ENCODE measurements at places on chromosomes 5 and 9.
A peak's percentile ranks its signal among the peaks of the same experiment; 100 is the strongest.

DNA sequence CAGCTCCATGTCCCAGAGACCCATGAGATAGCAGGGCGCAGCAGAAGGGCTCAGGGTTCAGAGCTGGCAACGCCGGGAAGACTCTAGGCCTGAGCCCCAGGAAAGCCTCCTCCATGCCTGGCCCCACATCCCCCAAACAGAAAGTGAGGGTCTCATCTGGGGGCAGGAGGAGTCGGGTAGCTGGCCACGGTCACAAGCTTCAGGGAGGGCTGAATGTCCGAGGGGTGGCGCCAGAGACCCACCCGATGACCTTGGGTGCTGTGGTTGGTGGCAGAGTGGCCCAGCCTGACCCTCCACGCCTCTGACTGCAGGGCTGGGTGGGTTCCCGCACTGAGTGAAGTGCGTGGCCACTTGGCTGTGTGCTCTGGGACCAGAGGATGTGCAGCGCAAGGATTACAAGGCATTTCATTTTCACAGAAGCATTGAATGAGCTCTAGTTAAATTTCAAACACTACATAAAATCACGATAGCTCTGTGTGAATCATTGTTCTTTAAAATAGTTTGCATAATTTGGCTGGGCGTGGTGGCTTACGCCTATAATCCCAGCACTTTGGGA, 3.0 kb downstream of the C8G start:
- DNase-seq, result no peak

DNA sequence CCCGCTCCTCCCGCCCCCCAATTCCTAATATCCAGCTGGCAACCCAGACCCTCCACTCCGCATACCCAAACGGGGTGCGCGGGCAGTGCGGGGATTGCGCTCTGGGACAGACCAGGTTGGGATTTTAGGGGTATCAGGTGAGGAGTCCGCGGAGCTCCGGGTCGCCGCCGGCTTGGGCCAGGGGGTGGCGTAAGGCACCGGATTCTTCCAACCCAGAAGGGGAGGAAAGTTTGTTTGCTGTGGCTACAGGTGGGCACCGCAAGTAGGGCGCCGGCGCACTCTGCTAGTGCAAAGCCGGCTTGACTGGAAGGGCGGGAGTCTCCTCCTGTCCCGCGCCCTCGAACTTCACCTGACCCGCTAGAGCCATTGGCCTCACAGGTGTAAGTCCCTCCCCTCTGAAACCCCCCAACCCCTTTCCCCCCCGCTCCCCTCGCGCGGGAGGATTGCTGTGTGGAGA, 709 bp downstream of the IQGAP2 start:
- DNase-seq, result peak; percentile 85

GRCh38 chr5:110751902-110752762, 13.3 kb downstream of the SLC25A46 start:
- no peak for DNase-seq

DNA sequence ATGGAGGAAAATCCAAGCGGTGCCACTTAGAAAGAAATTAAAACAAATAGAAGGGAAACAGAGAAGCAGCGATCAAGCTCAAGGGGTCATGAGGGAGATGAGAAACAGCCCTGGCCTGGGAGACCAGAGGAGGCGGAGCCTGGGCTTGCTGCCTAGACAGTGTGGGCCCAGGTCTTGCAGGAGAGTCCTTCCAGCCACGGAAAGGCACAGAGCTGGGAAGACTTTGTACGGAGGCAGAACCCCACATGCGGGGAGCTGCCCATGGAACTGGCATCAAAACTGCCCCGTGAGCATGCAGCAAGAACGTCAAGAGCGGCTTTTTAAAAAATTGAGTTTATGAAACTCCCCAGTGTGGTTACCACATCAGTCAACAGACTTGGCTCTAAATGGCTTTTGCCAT, 119.4 kb downstream of the IRX1 start:
- no peak for DNase-seq

GRCh38 chr5:180832638-180833068, 28.4 kb downstream of the ZFP62 start:
- DNase-seq, result no peak

GRCh38 chr5:4740156-4740555, 400.0 kb upstream of the ADAMTS16 start:
- no peak for DNase-seq

GRCh38 chr9:113278840-113279239, 3.4 kb downstream of the PRPF4 start:
- DNase-seq, result no peak

- DNase-seq, result no peak
Observed at GRCh38 chr9:14396171-14396570, 82.2 kb upstream of the NFIB start.

GRCh38 chr9:133269537-133270362, 5.3 kb downstream of the ABO start:
- DNase-seq, result no peak
